CD4-positive, alpha-beta T cell treated with Interleukin-17A for 1 hour (primary cell): ENCODE measurements at places on chromosomes 16 and 17.
A peak's percentile ranks its signal among the peaks of the same experiment; 100 is the strongest.

- DNase-seq = no peak
Observed at GRCh38 chr17:76054112-76054476, 18.2 kb downstream of the SRP68 start.

- DNase-seq = no peak
Observed at GRCh38 chr16:84724606-84725309, 25.0 kb downstream of the USP10 start.

DNA sequence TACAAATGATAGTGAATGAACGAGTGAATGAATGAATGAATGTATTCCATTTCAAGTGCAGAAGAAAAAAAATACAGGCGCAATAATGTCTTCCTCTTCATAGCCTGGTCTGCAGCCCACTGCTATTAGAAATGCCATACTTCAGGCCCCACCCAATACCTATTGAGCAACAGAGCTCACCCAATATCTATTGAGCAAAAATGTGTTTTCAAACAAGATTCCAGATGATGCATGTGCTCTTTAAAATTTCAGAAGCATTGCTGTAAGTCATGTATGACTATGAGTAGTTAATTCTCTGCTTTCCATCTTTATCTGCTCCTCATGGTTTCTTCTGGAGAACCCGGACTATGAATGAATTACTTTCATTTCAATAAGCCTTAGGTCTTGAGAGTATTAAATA lies 308.2 kb downstream of the XYLT1 start:
- DNase-seq = no peak

DNA sequence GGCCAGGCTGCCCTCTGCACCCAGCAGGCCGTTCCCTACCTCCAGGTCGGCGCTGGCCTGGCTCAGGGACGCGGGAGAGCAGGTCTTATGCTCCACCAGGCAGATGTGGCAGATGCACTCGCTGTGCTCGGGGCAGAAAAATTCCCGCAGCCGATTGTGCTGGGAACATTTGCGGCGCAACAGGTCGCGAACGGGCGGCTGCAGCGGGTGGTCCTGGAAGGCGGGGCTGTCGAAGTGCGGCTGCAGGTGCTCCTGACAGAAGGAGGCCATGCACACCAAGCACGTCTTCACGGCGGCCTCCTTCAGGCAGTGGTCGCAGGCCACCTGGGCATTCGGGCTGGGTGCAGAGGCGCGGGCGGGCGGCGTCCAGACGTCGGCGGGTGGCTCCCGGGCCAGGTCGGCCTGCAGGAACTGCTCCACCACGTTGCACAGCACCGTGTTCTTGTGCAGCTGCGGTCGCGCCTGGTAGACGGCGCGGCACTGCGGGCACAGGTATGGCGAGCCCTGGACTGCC lies 439 bp downstream of the TRIM25 start:
- no peak for DNase-seq

GRCh38 chr17:57372156-57372555 lies 115.8 kb downstream of the MSI2 start:
- DNase-seq = no peak

- DNase-seq = peak; percentile 79
Observed at GRCh38 chr17:63834431-63835166, 7.1 kb upstream of the FTSJ3 start.

DNA sequence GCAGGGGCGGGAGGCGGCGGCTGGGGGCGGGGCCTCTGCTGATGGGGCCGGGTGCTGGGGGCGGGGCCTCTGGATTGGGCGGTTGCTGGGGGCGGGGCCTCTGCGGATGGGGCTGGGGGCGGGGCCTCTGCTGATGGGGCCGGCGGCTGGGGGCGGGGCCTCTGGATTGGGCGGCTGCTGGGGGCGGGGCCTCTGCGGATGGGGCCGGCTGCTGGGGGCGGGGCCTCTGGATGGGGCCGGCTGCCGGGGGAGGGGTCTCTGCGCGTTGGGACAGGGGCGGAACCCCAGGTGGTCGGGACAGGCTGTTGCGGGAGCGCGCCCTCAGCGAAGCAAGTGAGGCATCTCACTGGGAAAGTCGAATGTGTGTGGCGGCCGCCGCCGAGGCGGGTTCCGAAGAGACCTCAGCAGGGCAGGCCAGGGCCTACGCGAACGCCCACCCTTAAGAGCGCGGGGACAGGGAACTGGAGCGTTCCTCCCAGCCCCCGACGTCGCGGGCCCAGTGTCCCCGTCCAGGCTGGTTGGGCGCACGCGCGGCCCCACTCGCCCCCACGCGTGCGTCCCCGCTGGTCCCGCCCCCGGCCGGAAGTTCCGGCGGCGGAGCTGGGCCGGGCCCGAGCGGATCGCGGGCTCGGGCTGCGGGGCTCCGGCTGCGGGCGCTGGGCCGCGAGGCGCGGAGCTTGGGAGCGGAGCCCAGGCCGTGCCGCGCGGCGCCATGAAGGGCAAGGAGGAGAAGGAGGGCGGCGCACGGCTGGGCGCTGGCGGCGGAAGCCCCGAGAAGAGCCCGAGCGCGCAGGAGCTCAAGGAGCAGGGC lies at the start of gene STUB1:
STUB1 (plus strand) TSS at position 597 of the 811 bp plus-strand sequence; CDS start at position 713, 116 bp downstream.
- DNase-seq = peak; percentile 91

DNA sequence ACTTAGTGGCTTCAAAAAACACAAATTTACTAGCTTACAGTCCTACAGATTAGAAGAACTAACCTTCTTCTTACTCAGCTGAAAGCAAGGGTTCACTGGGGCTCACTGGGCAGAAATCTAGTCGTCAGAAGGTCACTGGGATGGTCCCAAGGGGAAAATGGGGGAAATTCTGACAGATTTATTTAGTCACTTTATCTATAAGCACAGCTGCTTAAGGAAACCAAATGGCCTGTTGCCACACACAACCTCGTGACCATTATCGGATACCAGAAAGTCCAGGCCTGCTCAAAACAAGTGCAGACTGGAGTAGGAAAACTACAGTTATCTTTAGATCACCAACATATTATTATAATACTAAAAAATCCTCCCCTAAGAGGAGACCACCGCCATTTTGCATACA lies 374.6 kb upstream of the ASIC2 start:
- no peak for DNase-seq

- no peak for DNase-seq
Observed at GRCh38 chr16:12951976-12952375, 50.6 kb downstream of the SHISA9 start.

GRCh38 chr17:63928966-63929695 lies 3.0 kb downstream of the CD79B start:
- DNase-seq = no peak

GRCh38 chr17:46266656-46267544 lies 28.0 kb upstream of the LRRC37A start:
- DNase-seq = peak; percentile 78

GRCh38 chr17:39400547-39401411 lies 647 bp downstream of the FBXL20 start:
- no peak for DNase-seq

GRCh38 chr17:50589095-50589705 lies 28.7 kb downstream of the CACNA1G start:
- no peak for DNase-seq

DNA sequence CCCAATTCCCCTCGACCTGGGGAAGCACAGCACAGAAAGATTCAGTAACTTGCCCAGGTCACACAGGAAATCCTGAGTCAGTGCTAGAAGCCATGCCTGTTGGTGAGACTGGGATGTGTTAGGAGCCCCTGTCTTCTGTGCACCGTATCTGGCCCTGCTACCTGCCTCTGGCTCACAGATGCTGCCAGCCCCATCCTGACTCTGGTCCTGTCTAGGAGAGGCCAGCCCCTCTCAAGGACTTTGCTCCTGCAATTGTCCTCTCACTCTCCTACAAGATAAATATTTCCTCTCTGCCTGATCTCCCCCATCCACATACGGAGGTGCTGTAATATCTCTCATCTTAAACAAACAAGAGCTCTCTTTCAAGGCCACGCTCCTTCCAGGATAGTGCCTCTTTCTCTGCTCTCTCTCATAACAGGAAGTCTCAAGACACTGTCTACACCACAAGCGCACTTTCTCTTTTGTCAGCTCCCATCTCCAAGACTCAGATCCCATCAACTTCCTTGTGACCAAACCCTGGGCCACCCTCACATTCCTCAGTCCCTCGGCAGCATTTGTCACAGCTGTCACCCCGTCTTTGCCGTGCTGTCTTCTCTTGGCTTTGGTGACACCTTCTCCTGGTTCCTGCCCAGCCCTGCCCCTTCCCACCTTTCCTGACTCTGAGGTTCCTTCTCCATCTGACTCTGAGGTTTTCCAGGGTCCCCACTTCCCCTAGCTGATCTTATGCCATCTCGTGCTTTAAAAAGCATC lies 1.9 kb downstream of the SLC13A2 start:
- DNase-seq = no peak

DNA sequence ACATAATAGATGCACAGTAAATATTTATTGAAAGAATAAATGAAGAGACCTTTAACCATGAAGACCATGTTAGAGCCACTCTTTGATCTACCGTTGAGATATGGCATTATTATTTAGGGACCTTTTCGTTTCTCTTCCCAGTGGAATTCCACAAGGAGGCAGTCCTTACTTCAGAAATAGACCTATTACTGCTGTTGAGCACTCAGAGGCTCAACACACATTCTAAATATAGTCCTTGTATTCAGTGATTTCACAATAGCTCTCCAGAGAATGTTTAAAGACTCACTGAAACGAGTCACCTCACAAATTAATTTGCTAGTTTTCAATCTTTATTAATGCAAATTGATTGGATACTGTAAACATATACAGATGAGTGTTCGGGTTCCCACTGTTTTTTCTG lies 603.8 kb downstream of the CDH8 start:
- no peak for DNase-seq

DNA sequence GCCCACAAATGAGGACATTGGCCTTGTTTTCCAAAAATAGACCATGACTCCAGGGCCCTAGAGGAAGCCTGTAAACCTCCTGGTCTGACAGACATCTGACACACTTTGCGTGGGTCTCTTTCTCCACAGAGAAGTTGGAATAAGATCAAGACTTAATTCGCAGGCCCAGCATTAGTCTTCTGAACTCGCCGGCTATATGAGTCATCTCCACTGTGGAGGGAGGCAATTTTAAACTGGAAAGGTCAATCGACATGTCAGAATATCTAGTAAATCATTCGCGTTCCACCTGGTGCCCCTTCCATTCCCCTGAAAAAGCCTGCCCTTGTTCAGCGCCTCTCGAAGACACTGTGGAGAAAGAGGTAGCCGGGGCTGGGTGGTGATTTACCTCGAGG lies 140.1 kb downstream of the CLEC16A start:
- no peak for DNase-seq

DNA sequence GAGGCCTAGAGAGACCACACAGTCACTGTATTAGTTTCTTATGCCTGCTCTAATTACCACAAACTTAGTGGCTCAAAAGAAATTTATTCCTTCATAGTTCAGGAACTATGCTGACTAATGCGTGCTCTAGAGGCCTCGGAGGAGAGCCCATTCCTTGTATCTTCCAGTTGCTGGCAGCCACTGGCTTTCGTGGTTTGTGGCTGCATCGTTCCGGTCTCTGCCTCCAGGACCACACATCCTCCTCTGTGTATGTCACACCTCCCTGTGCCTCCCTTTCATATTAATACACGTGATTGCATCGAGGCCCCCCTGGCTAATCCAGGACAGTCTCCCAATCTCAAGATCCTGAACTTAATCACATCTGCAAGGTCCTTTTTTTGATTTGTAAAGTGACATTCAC lies 16.9 kb upstream of the MYLK3 start:
- DNase-seq = no peak

GRCh38 chr17:75115555-75115954 lies 5.8 kb downstream of the ARMC7 start:
- DNase-seq = no peak

DNA sequence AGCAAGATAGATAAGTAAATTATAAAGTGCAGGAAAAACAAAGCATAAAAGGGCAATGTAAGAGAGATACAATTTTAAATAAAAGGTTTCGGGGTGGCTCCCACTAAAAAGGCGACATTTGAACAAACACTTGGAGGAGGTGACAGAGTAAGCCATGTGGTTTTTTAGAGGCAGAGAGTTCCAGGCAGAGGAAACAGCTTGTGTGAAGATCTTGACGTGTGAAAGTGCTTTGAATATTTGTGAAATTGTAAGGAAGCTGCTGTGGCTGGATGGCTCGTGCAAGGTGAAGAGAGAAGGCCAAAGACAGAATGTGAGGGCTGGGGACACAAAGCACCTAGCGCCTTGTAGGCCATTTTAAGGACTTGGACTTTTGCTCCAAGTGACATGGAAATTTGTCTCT lies 28.6 kb upstream of the HYDIN start:
- DNase-seq = no peak

DNA sequence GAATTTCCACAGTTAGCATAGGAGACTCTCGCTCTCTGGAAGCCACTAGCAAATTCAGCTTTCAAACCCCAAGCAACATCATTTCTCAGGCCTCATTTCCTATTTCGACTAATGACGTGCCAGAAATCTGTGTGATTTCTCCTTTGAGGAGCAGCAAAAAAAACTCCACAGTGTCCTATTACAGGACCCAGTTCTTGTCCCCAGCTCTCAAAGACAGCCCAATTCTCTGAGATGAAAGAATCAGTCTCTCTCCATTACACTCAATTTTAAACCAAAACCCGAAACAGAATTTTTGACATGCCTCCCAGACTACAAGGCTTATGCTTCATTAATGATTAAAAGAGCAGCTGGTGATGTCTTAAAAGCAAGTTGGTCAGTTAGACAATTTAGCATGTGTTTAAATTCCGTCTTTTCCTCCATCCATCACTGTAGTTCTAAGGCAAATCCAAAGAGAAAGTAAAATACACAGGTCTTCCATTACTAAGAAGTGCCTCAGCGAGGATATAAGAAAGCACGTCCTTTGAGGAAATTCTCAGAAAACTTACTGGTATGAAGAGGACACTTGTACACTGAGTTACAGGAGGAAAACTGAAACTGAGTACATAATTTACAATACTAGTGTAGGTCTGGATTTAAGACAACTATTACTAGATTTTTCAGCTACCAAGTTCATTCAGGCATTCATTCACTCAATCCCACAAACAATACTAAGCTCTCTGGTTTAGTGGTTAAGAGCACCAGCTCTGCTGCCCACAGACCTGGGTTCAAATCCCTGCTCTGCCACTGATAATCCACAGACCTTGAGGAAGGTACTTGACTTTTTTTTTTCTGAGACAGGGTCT lies 12.5 kb downstream of the TOM1L2 start:
- DNase-seq = peak; percentile 48

DNA sequence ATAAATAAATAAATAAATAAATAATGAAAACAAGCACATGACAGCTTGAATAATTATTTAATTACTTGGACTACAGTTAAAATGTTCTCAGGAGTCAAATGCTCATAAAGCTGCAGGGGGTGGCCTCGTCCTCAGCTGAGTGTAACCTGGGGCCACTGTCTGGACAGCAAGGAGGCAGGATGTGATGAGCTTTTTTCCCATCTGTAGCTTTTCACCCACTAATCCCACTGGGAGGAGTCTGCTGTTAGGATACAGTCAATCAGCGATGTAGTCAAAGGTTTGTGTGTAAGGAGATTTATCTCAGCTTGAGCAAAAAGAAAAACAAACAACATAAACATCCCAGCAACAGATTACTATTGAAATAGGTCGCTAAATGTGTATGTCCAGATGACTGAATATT lies 22.5 kb downstream of the ZCCHC14 start:
- no peak for DNase-seq

- DNase-seq = no peak
Observed at GRCh38 chr17:34114174-34114573, 140.9 kb upstream of the CCL2 start.

- DNase-seq = peak; percentile 85
Observed at GRCh38 chr17:38701504-38702165, 3.4 kb upstream of the MLLT6 start.

- no peak for DNase-seq
Observed at GRCh38 chr17:77867308-77867781, 91.2 kb upstream of the TNRC6C start.
